ENCODE measurements at places on chromosomes 12 and 14.
A peak's percentile ranks its signal among the peaks of the same experiment; 100 is the strongest.

DNA sequence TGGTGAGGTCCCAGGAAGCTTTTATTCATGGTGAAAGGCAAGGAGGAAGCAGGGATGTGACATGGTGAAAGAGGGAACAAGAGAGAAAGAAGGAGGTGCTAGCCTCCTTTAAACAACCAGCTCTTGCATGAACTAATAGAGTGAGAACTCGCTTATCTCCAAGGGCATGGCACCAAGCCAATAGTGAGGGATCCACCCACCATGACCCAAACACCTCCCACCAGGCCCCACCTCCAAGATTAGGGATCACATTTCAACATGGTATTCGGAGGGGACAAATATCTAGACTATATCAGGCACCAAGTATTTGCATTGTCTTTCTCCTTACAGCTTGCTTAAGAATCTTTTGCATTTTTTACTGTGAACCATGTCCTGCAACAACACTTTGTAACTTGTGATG, 91.9 kb upstream of the DHRS4 start:
- DNase-seq, result no peak

GRCh38 chr12:93567174-93567573, 5.3 kb upstream of the SOCS2 start:
- DNase-seq, result no peak

GRCh38 chr12:89475203-89475990, 49.2 kb downstream of the GALNT4 start:
- DNase-seq, result peak; percentile 50

- DNase-seq, result peak; percentile 42
Observed at GRCh38 chr12:19130224-19131024, 891 bp downstream of the PLEKHA5 start.

DNA sequence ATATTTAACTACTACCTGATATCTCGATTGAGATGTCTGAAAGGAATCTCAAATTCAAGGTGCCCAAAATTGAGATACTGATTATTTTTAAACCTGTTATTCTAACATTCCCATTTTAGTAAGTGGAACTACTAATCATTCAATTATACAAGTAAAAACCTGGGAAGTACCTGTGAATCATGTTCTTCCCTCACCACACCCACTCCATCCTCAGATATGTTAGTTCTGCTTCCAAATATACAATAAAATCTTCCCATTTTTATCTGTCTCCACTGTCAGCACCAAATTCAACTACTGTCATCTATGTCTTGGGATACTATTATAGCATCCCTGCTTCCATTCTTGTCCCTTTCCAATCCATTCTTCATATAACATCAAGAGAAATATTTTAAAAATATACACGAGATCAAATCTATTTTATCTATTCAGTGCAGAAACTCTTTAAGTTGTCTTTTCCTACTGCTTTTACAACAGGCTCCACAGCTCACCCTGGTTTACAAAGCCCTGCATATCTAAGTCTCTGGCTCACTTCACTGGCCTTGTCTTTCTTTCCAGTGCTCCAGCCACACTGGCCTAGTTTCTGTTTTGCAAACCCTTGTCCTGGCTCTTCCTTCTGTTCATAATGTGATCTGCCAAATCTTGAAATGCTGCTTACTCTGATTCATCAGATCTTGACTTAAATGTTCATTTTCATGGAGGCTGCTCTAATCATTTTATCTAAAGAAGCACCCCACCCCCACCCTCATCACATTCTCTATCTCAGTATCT, 122.3 kb downstream of the PTPRR start:
- no peak for DNase-seq

DNA sequence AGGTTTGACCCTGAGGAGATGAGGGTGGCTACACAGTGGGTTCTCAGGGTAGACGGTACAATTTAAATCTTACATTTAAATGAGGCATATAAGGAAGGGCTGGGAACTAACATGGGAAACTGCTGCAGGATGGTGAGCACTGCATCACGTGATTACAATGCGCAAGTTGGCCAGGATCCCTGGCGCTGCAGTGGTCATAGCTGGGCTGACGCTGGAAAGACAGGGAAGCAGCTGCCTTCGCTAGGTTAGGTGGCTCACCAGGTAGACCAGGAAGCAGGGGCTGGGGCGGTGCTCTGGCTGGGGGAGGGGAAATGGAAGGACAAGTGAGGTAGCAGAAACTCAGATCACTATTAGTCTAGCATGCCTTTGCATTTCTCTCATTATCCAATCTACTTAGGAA, 149.9 kb downstream of the FOXN3 start:
- DNase-seq, result no peak

- peak; percentile 16 for DNase-seq
Observed at GRCh38 chr14:94009767-94010166, 12.7 kb downstream of the CCDC197 start.

- no peak for DNase-seq
Observed at GRCh38 chr12:14681625-14682024, 14.8 kb downstream of the GUCY2C start.

- DNase-seq, result no peak
Observed at GRCh38 chr14:85856430-85856829, 326.5 kb downstream of the FLRT2 start.

- no peak for DNase-seq
Observed at GRCh38 chr12:103043531-103044486, 86.3 kb downstream of the ASCL1 start.

- DNase-seq, result peak; percentile 43
Observed at GRCh38 chr14:92317511-92317910, 5.5 kb upstream of the SLC24A4 start.

GRCh38 chr12:28209782-28210181, 19.5 kb downstream of the CCDC91 start:
- no peak for DNase-seq

DNA sequence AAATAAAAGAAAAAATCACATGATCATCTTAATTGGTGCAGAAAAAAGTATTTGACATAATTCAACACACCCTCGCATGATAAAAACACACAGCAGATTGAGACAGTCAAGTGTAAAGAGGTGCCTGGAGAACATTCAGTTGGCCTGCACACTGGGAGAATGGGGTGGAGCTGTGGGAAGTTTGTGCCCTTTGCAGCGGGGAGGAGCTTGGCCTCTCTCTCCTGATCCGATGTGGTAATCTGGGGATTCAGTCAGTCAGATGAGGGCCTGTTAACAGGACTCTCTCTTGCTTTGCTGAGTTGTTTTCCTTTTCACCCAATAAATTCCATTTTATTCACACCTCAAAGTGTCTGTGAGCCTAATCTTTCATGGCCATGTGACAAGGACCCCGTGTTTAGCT, 5.9 kb downstream of the SERPINA6 start:
- DNase-seq, result peak; percentile 6

DNA sequence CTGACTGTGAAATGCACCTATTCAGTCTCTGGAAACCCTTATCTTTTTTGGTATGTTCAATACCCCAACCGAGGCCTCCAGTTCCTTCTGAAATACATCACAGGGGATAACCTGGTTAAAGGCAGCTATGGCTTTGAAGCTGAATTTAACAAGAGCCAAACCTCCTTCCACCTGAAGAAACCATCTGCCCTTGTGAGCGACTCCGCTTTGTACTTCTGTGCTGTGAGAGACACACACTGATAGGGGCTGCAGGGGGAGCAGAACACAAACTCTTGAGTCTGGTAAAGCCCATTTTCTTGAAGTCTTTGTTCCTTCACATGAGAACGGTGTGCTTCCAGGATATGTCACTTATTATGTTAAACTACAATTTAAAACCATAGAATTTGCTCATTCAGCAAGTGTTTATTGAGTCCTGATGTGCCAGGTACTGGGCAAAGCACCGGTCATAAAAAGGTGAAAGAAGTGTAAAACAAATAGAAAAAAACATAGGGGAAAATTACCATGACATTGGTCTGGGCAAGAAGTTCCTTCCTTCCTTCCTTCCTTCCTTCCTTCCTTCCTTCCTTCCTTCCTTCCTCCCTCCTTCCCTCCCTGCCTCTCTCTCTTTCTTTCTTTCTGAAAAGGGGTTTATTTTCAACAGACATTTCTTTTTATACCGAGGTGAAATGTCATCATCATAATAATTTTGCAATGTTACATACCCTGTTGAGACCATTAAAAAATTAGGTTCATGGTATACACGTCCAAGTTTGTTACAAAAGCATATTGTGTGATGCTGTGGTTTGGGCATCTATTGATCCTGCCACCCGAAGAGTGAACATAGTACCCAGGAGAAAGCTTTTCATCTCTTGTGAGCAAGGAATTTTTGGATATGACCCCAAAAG, 50.7 kb upstream of the OR4E1 start:
- DNase-seq, result no peak

DNA sequence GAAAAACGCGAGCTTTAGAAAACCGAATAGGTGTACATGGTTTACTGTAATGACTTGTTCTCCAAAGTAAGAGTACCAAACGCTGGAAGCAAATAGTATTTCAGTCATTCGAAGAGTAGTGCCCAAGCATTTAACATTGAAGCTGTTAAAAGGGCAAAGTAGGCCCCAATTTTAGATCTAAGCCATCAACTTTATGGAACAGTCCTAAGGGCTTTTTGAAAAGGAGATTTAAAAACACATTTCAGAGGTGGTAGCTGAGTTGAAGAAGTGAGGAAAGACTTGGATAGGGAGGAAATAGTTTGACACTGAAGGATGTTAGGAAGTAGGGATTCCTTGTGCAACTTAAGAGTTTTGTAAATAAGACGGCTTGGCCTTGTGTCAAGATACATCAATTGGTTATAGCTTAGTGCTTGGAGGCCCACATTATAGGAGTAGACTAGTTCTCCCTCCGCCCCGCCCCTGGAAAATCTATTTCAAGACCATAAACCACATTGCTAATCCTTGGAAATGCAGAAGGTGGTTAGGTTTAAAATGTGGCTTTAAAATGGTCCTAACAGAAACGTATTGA, 783 bp upstream of the TUBA1B start:
- peak; percentile 53 for DNase-seq

GRCh38 chr12:112121780-112122565, 3.4 kb upstream of the TRAFD1 start:
- peak; percentile 93 for DNase-seq

- DNase-seq, result peak; percentile 69
Observed at GRCh38 chr12:15982471-15982870, 71.3 kb downstream of the DERA start.

DNA sequence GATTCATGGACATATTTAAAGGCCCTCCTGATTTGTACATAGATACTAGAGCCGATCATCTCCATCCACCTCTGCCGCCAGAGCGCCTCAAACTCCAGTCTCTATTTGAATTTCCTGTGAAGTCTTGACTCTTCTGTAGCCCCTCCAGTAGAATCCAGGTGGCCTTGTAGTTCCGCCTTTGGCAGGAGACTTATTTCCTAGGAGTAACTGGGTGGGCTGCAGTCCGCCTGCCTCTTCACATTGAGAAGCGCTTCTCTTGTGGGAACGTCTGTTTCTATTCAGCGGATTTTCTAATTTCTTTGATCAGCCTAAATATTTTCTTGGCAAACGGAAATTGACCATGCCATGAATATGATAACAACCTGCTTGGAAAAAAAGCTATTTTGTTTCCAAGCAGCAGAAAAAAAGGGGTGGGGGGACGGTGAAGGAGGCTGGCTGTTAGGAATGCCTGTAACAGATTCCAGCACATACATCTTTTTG, 9.0 kb upstream of the SIX1 start:
- no peak for DNase-seq

GRCh38 chr14:99862136-99862535, 68.9 kb downstream of the EML1 start:
- peak; percentile 63 for DNase-seq

DNA sequence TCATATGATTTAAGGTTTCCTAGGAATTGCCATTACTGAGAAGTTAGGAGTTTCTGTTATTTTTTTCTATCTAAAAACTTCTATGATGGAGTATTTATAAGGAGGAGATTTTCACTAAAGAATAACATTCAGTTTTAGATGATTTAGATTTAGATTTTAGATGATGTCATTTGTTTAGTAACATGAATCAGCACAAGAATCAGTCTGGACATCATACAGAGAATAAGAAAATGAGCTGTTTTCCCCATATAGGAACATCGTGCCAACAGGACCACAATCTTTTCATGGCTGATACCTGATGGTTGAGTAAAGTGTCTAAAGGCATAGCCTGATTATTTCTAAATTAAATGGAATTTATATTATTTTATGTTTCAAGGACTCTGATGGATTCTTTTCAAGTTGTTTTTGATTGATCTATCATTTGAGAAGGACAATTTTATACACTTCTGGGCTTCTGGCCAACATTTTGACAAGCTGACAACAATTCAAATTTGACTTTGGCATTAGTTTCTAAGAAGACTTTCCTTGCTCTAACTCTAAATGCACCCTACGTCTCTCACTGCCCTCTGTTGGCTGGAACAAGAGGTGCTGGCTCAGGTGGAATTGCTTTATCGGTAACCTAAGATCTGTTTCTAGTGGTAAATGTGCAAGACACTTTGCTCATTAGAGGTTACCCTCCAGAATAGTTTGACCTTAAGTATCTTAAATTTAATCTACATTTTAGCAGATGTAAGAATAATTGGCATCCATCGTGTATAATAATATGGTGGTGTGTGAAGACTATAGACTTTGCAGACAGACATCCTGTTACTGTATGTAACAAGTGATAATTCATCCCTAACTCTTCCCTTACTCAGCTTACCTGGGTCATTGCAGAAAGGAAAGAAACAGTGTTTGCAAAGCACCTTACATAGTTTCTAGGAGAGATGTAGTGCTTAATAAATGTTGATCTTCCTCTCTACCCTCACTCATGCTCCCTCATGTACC, 42.8 kb upstream of the CPSF6 start:
- peak; percentile 2 for DNase-seq

DNA sequence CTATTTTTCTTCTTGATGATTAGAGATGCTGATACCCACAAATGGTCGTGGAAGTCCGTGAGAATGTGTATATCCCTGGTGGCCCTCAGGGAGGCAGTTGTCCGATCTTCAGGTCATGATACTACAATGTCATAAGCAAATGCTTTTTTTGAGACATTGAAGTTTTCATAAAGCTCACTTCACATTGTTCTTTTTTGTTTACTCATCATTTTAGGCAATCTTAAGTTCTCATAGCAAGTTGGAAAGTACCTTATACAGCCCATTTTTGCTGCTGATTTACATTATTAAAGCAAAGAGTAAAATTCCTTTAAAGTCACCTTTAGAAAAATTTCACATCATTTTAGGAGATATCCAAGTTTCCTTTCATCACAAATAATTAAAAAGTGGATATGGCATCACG, 90.0 kb upstream of the CCDC196 start:
- no peak for DNase-seq

- DNase-seq, result no peak
Observed at GRCh38 chr14:99554184-99554583, 49.8 kb downstream of the CCDC85C start.

GRCh38 chr12:99334285-99335056, 313.1 kb upstream of the GARIN6 start:
- no peak for DNase-seq

GRCh38 chr14:31363331-31364073, 56.8 kb downstream of the HEATR5A start:
- no peak for DNase-seq

GRCh38 chr12:119841433-119842210, 35.5 kb downstream of the CIT start:
- peak; percentile 14 for DNase-seq

- peak; percentile 85 for DNase-seq
Observed at GRCh38 chr12:1605129-1606020, 11.0 kb upstream of the FBXL14 start.

DNA sequence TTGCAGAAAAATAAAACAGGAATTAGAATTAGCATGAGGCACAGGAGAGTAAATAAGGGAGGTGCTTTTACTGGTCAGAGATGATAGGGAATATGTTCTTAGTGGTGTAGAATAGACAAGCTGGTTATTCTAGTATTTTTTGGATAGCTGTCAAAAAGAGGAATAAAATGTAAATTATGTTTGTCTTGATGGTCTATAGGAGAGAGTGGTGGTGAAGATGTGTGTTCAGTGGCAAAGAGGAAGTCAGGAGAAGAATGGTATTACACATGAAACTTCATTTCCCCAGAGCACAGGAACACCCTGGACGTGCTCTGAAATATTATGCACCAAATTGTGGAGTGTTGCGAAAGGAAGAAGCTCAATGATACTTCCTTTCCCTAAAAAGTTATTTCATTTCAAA, 27.8 kb downstream of the MUCL1 start:
- no peak for DNase-seq
